Endothelial cell of coronary artery (primary cell): ENCODE measurements at places on chromosomes 2 and 18. TPM values are rescaled to one million over a fixed set of nuclear protein-coding genes. Genes with fewer than 3 reads are reported as not detected.

The ANKRD53 gene
- 0.09 and 0.18 TPM in 2 replicates for total RNA-seq

The MEP1B gene
- 0.19 TPM in 1 of 2 replicates, not detected in the other for total RNA-seq

The RBM43 gene
- 2.8 and 3.1 TPM in 2 replicates for total RNA-seq

The FNDC4 gene
- 30.1 and 31.8 TPM in 2 replicates for total RNA-seq

The MYL1 gene
- total RNA-seq: not detected in 2 replicates
